ENCODE measurements at places on chromosomes 11 and 22.
A peak's percentile ranks its signal among the peaks of the same experiment; 100 is the strongest.

- no peak for DNase-seq
Observed at GRCh38 chr11:7520011-7520942, 6.5 kb downstream of the PPFIBP2 start.

DNA sequence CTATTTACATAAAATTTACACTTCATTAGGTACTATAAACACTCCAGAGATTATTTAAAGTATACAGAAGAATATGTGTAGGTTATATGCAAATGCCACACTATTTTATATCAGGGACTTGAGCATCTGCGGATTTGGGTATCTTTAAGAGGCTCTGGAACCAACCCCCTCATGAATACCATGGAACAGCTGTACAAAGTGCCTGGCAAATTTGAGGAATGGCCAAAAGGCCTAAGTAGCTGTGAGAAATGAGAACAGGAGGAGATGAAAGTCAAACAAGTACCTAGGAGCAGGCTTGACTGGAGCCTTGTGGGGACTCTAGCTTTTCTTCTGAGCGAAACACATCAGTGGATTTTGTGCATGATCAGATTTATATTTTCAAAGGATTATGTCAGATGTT lies 149.3 kb downstream of the RBFOX2 start:
- DNase-seq = no peak

- DNase-seq = no peak
Observed at GRCh38 chr22:42080287-42080686, 787 bp downstream of the SMDT1 start.

GRCh38 chr11:66172146-66172545 lies 96.3 kb upstream of the RAB1B start:
- DNase-seq = no peak

GRCh38 chr11:34454308-34455032 lies 15.7 kb downstream of the CAT start:
- DNase-seq = no peak

DNA sequence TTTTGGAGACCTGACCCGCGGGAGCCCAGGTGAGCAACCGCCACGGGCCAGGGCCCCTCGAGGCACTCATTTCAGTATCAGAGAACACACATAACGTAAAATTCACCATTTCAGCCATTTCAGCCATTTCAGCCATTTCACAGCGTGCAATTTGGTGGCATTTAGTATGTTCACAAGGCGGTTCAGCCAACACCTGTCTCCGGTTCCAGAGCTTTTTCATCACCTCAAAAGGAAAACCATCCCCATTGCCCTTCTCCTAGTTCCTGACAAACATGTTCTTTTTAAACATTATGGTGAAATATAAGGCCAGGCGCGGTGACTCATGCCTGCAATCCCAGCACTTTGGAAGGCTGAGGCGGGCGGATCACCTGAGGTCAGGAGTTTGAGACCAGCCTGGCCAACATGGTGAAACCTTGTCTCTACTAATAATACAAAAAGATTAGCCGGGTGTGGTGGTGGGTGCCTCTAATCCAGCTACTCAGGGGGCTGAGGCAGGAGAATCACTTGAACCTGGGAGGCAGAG lies 119.3 kb downstream of the KCNQ1 start:
- no peak for DNase-seq

- DNase-seq = no peak
Observed at GRCh38 chr11:57776031-57776521, 14.5 kb downstream of the CTNND1 start.

DNA sequence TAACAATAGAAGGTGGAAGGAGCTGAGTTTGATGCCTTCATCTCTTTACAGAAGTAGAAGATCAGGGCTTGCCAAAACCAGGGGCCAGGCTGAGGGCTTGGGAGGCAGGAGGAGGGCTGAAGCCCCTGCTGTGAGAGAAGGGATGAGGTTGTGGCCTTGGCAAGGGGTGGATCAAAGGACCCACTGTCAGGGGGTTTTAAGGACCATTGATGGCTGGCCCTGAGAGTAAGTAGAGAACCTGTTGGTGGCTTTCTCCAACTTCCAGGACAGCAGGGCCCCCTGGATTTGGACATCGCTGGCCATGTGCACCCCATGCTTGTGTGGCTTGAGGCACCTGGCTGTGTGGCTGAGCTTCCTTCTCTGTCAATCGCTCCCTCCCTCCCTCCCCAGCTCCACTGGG lies 927.7 kb downstream of the TBC1D22A start:
- no peak for DNase-seq

- no peak for DNase-seq
Observed at GRCh38 chr11:72639502-72640375, 34.5 kb downstream of the PDE2A start.

DNA sequence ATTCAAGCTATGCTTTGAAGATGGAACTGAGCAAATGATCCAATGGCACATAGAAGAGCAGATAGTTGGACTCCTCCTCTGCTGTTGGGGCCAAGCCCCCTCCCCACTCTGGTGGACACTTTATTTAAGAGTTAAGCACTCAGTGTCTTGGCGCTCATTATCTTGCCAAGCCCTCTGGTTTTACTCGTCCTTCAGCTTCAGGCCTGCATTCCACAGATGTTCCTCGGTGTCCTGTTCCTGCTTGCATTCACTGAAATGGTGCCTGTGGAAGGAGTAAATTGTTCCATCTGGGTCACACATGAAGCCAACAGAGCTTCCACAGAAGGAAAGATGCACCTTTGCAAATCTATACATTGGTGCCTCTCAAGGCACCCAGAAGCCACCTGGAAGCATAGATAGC lies 26.1 kb downstream of the MAML2 start:
- DNase-seq = no peak

DNA sequence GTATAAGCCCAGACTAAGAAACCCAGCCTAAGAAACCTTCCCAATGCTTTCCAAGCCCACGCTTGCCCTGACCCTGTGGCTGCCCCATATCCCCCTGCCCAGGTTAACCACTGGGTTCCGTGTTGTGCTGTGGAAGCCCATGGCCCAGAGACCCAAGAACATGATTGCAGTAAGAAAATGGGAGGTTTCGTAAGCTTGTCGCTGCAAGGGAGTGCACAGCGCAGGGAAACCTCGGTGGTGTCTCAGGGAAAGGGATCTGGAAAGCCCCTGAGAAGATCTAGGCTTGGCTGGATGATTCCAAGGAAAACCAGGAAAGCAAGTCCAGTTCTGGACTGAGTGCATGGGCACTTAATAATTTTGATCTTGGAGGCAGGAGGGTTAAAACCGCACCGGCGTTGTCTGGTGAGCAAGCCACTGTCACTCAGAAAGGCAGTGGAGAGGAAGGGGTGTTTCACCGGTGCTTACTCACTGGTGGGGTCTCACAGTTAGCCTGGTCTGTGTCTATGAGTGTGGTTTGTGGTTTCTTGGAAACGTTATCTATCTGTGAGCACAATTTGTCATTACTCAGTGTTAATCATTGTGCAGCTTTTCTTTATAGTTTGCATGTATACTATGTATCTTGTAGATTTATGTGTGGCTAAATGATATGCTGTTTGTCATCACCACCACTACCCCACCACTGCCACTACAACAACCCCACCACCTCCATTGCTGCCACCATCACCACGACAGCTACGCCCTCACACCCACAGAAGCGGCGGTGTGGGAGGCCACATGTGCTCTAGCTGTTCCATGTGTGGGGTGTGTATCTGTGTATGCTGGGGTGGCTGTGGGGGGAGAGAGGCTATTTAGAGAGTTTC lies 53.3 kb upstream of the PRDM11 start:
- DNase-seq = no peak

GRCh38 chr11:35784699-35785098 lies 122.1 kb downstream of the TRIM44 start:
- DNase-seq = no peak

GRCh38 chr11:14218728-14219127 lies 140.3 kb downstream of the RRAS2 start:
- DNase-seq = no peak

GRCh38 chr11:4673781-4674180 lies 23.9 kb downstream of the OR51E2 start:
- no peak for DNase-seq

DNA sequence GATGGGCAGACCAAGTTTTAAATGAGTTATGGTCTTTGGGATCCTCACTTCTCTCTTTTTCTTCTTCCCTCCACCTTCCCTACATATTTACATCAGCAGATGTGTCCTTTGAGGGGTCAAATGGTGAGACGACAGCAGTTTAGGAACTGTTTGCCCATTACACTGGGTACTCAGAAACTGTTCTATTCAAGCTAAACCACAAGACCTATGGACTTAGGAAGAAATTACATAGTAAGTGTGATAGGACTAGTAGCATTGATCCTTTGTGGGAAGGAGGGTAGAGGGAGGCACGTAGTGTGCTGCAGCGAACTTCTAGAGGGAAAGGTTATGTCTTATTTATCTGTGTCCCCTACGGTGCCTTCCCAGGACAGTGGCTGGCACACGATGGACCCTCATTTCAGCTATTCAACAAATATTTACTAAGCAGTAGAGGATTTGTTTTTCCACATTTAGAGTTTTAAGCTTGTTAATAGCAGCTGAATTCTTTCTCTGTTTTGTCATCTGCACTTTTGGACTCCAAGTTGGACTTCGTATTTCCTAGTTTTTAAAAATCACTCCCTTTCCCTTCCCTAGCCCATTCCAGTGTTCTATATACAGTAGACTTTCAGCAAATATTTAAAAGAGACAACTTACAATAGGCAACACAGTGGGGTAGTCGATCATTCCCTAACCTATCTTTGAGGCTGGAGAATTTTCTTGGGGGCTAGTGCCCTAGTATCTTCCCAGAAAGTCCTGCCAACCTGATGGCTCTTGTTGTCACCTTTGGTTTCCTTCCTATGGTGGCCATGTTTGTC lies 13.9 kb downstream of the FZD4 start:
- no peak for DNase-seq

DNA sequence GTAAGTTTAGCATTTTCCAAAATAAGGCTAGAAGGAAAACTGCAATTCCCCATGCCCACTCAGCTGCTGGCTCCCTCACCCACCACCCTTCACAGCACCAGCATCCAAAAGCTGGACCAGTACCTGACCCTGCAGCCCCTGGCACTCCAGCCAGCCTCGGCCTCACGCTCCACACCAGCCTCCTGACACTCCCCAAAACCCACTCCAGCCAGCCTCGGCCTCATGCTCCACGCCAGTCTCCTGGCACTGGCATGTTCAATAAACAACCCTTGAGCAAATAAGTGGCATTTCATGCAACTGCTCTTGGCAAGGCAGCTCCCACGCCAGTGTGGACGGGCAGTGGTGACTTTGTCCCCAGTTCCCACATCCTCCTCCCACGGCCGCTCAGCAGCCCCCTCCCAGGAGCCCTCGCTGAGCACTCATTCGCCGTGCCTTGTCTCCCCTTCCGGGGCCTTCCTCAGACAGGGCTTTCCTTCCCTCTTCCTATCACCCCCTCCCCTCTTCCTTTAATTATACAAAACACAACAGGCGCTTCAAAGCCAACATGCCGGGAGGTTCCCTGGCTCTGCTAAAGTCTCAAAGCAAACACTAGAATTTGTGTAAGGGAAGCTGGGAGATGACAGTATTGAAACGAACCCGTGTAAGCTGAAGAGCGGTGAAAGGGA lies 6.8 kb downstream of the TOLLIP start:
- DNase-seq = peak; percentile 70

GRCh38 chr11:33490842-33491370 lies 209.7 kb downstream of the C11orf91 start:
- DNase-seq = no peak

Data from H7 (cell line).